ENCODE measurements at places on chromosomes 1 and 21. TPM values are rescaled to one million over a fixed set of nuclear protein-coding genes. Genes with fewer than 3 reads are reported as not detected.

The CFAP298 gene
- 33.0 TPM for total RNA-seq

DNA sequence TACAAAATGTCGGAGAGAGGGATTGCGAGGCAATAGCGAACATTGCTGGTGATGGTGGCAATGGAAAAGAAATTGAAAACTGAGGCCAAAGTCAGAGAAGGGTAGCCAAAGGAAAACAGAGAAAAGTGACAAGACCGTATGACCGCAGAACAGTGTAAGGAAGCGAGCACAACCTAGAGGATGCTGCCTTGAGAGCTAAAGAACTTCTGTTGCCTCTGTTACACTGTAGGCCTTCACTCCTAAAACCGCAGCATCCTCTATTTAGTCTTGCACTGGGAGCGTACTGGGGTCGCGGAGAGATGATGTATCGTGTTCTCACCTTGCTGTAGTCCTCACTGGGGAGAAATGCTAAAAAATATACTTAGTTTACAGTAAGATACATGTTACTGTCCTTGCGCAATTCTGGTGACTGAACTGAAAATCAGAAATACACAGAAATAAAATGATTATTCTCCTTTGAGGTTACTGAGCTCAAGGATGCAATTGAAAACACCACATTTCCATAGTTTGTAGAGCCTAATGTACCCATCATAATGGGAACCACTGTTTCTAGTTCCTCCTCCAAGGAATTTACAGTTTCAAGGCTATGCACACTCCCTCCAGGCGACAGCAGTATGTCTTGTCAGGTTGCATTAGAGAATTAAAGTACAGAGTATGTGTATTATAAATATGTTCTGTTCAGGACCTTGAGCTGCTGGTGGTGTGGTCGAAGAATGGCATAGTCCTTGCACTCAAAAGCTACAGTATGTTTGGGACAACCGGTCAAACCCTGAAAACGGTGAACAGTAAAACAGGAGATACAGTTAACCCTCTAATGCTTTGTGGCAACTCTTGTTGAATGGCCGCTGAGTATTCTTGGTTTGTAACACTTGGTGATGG is 1.3 kb downstream of the NEK7 start:
- no peak for DNase-seq

- DNase-seq = no peak
Measured at GRCh38 chr1:233269656-233270055, 25.9 kb downstream of the PCNX2 start.

DNA sequence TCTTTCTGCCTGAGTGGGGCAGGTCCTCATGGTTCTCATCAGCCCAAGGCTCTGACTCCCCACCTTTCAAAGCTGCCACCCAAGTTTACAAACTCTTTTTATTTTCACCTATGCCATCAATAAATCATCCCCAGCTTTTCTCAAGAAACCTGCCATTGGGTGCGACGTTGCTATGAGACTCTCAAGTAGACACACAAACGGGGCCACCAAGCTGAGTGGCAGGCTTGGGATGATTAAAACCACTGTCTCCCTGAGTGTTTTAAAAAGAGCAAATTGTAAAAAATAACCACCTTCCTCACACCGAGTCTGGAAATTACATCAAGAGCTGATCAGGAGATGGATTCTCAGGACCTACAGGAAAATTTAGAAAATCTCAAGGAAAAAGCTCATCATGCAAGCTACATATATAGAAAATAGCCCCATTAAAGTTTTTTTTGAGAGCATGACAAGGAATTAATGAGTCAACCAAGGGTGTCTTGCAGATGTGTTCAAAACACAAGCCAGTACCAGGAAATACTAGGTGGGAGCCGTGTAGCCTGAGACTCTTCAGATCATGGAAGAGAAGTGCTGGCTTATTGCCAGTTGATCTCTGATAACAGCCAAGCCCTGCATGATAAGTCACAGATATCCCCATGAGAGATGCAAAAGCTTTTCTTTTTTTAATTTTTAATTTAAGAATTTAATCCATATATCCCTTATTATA is 158.4 kb upstream of the BACE2 start:
- DNase-seq = no peak

- no peak for DNase-seq
Measured at GRCh38 chr1:169623132-169623926, 6.6 kb downstream of the SELP start.

DNA sequence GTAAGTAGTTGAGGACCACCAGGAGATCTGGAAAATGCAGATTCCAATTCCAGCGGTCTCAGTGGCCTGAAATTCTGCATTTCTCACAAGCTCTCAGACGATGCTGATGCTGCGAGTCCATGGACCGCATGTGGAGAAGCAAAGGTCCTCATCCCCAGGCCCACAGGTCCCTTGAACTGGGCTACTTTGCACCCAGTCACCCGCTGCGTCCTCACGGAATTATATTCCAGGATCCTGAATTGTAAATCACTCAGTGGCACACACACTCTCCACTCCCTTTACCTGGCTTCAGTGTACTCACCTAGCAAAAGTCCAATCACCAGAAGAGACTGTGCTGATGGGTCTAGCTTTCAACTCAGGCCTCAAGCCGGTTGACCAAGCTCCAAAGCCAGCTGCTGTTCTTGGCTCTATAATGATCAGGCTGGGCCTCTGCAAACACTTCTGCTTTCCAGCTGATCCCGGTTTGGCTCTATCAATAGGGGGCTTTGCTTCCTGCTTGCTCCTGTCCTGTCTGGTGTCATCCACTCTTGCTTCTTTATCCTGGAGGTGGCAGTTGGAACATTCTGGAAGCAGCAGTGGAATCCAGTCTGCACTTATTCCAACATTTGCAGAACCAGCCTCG is 904 bp upstream of the RPL22 start:
- DNase-seq = no peak

GRCh38 chr1:43582162-43582566 is 51.5 kb downstream of the PTPRF start:
- DNase-seq = no peak

DNA sequence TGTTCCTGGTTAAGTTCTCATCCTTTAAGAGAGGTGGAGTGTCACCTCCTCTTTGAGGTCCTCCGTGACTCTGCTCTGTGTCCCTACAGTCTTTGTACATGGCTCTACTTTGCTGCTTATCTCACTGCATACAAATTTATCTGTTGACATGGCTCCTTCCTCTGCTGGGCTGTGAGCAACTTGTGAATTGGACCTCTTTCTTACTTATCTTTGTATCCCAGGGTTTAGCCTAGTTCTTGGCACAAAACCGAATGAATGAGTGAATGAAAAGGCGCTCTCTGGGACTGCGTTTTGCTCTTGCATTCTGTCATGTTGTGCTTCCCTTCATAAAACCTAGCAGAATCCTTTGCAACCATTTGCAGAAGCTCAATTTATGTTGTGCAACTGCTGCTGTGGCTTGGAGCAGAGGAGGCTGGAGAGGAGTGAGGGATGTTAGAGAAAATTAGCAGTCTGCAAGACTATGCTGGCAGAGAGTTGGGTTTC is 12.4 kb downstream of the SLC26A9 start:
- DNase-seq = no peak

- DNase-seq = no peak
Measured at GRCh38 chr1:189619682-189620332, 857.9 kb downstream of the BRINP3 start.

DNA sequence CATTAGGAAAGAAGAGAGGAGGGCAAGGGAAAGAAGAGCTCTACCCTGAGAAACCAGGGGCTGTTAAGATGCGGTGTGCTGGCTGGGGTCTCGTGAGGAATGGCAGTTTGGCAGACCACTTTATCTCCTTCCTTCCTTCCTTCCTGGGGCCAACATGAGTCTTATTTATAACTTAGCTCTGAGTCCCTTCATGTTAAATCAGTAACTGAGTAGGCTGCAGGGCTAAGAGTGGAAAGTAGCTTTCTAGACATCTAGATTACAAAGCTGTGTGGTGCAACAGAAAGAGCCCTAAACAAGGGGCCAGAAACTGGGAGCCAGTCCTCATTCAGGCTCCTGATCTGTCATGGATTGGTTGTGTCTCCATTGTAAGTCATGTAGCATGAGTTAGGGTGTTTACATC is 135.4 kb upstream of the DUSP10 start:
- no peak for DNase-seq

- DNase-seq = no peak
Measured at GRCh38 chr21:23725576-23725975, 1881.7 kb downstream of the MRPL39 start.

DNA sequence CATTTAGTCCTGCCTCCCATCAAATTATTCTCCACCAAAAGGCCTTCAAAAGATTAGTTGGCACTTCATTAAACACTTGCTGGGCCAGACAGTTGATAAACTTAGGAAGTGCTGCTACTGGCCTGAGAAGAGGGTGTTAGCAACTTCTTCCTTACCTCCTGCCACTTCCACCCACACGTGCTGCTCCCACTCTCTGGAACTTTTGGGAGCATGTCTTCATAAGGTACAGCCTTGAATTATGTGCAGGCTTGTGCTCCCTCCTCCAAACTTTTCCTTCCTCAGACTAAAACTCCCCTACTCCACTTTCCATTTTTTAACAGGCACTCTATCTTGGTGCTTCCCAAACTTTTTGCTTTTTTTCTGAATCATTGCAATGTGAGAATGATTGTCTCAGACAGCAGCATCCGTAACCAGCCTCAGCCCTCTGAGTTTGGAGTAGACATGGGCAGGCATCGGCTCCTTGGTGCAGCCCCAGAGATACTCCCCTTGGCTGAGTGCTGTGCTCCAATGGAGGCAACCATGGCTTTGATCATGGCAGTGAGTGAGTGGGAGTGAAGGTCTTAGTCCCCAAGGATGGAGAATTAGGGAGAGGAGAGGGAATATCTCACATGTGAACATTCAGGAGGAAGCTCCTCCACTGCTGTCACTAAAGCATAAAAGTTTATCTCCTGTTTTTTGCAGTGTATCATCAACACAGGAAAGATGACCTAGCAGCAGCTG is 8.7 kb upstream of the LELP1 start:
- DNase-seq = no peak

DNA sequence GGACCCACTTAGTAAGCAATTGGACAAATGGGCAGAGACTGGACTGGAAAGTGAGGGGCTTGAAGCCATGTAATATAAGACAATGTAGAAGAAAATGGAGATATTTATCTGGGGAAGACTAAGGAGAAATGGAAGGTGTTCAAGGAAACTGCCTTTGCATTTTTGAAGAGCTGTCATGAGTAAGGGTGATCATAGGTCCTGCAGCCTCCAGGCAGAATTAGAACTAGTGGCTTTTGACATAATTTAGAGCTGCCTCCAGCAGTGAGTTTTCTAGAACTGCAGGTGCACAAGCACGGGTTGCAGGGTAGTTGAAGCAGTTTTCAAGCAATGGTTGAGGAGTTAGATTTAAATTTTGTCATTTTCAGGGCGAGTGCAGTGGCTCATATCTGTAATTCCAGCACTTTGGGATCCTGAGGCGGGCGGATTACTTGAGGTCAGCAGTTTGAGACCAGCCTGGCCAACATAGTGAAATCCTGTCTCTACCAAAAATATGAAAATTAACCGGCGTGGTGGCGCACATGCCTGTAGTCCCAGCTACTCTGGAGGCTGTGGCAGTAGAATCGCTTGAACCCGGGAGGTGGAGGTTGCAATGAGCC is 3.7 kb upstream of the CDC14A start:
- no peak for DNase-seq

GRCh38 chr1:91548376-91549040 is 47.9 kb downstream of the CDC7 start:
- DNase-seq = no peak

DNA sequence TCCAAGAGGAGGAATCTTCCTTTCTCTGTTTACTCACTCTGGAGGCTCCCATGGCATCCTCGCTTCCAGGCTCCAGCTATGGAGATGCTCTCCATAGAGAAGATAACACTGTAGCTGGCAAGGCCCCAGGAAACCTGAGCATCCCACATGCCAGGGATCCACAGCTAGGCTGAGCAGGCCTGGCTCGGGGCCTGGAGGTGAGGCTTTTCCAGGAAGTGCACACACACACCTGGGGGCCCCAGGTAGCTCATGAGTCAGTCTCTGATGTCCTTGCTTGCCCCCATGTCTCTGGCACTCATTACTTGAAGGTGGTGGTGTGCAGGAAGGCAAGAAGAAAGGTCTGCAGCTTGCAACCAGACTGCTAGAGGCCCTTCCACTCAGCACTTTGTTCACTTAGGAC is 5.5 kb upstream of the LCE5A start:
- no peak for DNase-seq

GRCh38 chr1:191709215-191709614 is 449.0 kb upstream of the RGS18 start:
- no peak for DNase-seq

Measured in mesothelial cell of epicardium (in vitro differentiated cells).